ENCODE measurements at places on chromosomes 1 and 21.

DNA sequence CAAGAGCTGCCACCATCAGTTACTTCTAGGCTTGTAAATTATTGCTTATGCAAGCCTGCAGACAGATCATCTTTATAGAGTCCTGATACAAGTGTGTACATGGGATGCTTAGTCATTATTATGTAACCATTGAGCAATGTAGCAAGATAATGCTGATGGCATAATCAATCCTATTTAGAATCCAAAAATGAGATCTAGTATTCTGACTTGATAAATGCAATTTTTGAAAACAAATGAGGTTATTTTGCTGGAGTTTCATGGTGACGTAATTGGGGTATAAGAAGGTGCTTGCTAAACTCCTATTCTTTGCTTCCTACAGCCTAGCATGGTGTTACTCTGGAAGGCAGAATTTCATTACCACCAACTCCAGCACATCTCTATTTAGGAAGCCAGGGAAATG lies 801.7 kb upstream of the PRMT6 start:
- no peak for DNase-seq

DNA sequence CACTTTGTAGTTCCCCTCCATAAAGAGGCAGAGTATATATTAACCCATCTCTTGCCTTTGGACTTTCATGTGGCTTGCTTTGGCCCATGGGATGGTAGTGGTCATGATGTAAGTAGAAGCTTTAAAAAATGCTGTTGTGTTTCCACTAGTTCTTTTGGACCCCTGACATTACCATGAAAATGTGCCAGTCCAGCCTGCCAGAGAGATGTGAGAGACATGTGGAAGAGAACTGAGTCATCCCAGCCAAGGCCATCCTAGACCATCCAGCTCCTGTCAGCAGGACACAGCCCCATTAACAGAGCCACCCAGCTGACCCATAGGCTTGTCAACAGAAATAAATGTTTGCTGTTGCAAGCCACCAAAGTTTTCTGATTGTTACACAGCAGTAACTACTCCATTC lies 3.9 kb upstream of the CD101 start:
- no peak for DNase-seq

- no peak for DNase-seq
Observed at GRCh38 chr1:55822891-55823290, 607.7 kb upstream of the USP24 start.

GRCh38 chr1:191851799-191852595 lies 306.3 kb upstream of the RGS18 start:
- DNase-seq, result no peak

DNA sequence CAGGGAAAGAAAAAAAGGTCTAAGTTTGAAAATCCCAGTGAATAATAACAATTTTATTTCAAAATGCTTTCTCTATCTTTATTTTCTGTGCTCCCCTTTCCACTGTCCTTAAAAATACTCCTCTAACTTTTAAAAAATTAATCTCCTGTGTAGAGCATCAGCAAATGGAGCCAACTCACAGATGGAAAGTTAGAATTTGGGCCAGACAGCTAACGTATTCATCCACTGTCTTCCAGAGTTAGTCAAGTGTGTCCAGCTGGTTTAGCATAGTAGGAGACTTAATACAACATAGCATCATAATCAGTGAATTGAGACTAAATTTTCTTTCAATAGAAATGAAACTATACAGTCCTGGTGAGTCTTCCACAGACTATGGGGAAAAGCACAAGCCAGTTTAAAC lies 419.0 kb upstream of the LRRC7 start:
- no peak for DNase-seq

GRCh38 chr1:8439015-8439702 lies 121.2 kb downstream of the SLC45A1 start:
- DNase-seq, result no peak

GRCh38 chr1:213041443-213041842 lies 9.6 kb upstream of the RPS6KC1 start:
- no peak for DNase-seq

DNA sequence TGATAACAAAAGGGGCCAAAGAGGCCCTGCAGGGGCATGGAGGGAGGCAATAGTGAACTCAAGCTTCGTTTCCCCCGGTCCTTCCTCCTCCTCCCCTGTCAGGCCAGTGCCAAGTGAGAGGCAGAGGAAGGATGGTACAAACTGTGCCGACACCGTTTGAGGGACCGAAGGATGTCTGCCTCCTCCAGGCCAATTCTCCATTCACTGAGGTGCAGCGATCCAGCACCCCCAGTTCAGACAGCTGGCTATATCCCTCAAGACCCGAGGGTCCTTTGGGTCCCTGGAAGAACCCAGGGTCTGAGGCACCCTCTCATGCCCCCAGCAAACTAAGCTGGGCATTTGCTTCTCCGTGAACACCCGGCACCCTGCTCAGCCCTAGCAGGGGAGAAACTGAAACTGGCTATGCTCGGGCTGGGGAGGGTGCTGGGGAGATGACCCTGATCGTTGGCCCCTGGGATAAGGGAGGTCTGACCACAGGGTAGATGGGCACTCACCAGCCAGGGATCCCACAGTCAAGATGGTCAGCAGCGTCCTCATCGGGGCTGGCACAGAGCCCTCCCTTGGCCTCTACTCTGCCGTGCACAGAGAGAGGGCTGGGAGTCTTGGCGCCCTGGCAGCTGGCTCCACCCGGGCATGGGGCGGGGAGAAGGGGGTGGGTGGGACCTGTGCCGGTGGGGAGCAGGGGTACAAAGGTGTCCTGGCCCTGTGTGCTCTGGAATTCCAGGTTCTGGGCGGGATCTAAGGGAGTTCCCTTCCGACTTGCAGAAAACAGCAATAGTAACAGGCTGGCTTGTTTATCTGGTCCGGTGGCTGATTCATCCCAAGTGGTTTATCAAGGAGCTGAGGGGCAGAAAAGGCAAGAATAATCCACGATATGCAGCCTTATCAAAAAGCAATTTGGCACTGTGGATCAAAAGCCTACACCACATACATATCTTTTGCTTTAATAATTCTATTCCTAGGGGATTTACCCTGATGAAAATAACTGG lies at the start of gene IL22RA1:
IL22RA1 (minus strand) TSS at position 595 of the 989 bp plus-strand sequence; CDS start at position 537, 58 bp downstream.
- no peak for DNase-seq

- no peak for DNase-seq
Observed at GRCh38 chr1:101697072-101697471, 299.7 kb downstream of the OLFM3 start.

DNA sequence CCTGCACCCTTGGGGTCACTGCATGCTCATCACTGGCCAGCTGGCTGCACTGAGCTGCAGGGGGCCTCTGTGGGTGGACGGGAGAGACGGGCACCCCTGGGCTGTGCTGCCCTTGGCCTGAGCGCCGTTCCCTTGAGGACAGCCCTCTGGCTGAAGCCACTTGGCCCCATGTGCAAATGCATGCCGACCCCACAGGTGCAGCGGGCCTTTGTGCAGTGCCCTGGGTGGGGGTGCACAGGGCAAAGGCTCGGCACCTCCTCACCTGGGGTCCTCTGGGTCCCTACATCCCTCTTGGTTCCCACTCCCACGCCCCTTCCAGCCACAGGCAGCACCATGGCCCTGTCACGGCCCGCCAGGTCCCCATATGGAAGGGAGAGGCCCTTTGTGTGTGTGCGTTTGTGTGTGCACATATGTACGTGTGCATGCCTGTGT lies 41.3 kb downstream of the COQ8A start:
- DNase-seq, result no peak

DNA sequence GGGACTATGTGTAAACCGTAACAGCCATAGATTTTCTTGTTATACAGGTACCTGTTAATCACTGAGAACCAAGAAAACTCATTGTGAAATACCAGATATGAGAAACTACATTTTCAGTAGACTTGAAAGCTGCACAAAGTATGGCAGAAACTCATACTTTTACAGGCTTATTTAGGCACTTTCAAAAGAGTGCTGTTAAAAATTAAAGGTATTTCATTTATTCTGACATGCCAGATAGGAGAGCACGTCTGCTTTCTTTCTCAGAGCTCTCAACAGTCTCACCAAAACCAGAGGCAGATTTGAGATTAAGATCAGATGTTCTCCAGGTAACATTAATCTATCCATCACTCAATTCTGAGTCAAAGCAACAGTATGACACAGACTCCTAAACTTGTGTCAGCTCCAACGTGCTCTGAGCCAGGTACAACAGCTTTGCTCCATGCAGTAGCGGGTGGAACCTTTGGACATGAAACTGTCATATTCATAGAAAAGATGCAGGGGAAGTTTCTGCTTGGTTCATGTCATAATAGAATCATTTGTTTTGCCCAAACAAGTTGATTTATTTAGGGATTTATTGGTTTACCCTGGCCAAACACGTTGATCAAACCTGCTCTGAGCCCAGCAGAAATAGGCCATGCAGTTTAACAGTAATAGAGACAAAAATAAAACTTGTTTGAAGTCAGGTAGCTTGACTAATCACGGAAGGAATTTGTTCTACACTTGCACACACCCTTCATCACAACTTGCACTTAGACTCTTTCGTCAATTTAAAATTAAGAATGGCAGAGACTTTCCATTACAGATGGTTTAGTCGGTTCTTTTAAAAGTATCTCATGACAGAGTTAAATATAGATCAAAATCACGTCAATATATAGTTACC lies 20.8 kb upstream of the TSNAX start:
- DNase-seq, result no peak

- no peak for DNase-seq
Observed at GRCh38 chr1:51114137-51114536, 12.1 kb downstream of the C1orf185 start.

- no peak for DNase-seq
Observed at GRCh38 chr1:241608379-241609033, 31.7 kb downstream of the CHML start.

GRCh38 chr21:42319376-42319775 lies 4.2 kb upstream of the TFF3 start:
- DNase-seq, result no peak

DNA sequence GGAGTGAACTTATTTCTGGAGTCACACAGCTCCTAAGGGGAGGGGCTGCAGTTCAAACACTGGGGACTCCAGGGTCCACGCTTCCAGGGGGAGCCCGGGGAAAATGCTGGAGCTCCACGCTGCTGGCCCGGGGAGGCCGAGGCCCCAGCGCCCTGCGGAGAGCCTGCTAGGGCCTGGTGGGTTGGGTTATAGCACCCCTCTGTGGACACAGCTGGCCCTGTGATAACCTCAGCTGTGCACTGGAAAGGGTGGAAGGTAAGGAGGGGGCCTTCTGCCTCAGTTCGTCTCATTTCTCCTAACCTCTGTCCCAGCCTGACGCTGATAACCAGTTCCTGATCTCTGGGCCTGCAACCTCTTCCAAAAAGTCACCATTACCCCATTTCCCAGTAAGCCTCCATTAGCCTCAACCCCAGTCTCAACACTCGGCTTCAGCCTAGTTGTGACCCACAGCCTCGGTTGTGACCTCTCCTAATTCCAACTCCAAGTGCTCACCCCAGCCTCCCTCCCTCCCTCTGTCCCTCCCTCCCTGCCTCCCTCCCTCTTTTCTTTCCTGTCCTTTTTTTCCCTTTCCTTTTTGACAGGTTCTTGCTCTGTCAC lies 7.1 kb downstream of the NBL1 start:
- DNase-seq, result peak; percentile 48

DNA sequence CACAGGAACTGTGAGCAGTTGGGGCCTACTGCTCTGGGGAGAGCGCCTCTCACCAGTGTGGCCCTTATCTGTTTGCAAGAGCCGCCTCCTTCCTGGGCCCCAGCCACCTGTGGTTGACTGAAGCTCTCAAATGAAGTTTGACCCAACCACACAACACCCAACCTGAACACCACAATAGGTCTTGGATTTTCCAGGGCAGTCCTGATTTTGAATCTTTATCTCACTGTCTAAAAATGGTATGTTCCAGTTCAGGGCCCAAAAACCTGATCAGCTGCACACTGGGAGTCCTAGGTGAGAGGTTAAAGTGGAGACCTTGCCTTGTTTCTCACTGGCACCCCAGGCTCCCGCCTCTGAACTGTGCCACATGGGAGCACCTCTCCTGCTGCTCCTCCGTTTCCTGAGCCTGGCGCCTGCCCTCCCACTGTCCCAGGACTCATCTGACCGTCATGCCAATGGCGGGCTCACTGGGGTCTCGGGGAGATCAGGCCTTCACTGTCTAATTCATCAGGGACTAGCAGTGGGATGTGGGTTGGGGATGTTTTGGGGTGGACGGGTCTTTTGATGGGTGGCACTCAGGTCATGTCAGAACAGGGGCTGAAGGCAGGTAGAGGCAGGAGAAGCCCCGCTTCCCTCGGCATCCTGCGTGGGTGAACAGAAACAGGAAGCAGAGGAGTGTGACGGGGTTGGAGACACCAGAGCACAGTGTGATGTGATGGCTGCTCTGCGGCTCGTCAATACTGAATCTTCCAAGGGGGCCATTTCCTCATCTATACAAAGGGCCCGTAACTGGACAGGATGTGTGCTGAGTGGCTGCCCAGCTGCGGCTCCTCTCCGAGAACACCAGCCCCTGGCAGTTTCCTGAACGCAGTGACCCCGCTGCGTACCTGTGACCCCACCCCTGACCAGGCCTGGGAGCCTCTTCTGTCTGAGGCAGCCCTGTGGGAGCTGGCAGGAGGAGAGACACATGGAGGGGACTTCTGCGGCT lies 59.6 kb upstream of the ITPKB start:
- DNase-seq, result peak; percentile 63

GRCh38 chr1:25718732-25719131 lies 81.3 kb upstream of the SELENON start:
- no peak for DNase-seq

- DNase-seq, result no peak
Observed at GRCh38 chr21:45639206-45640000, 4.1 kb upstream of the PCBP3 start.

- DNase-seq, result no peak
Observed at GRCh38 chr1:49394200-49394599, 617.5 kb upstream of the BEND5 start.

DNA sequence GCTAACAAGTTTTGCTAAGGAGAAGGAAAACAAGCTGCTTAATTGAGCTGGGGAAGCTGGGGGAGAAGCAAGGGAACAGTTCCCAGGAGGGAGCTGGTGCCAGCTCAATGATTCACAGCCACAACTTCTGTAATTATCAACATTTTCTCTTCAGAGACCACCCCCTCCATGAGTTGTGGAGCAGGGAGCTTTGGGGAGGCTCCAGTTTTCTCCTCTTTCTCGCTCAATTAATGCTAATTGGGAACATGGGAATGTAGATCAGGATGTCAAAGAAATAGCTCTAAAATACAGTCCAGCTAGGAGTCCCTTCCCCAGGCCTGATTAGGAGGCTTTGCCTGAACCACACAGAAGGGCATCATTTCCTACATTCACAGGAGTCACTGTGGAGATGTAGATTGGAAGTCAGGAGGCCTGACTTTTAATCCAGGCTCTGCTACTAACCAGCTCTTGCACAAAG lies 12.1 kb upstream of the MNDA start:
- DNase-seq, result no peak

- DNase-seq, result no peak
Observed at GRCh38 chr1:183881387-183882131, 76.6 kb downstream of the RGL1 start.
